Karpas-422 (cell line): ENCODE measurements at places on chromosomes 11 and 22. TPM values are rescaled to one million over a fixed set of nuclear protein-coding genes. Genes with fewer than 3 reads are reported as not detected.

The NAP1L4 gene
- total RNA-seq, result 80.5 and 171 TPM in 2 replicates

The TESMIN gene
- total RNA-seq, result 0.36 TPM in 1 of 2 replicates, not detected in the other

The NAV2 gene
- total RNA-seq, result 0.04 TPM in 1 of 2 replicates, not detected in the other

The FXYD6 gene
- not detected in 2 replicates for total RNA-seq

The KDM4D gene
- 1.9 and 3.6 TPM in 2 replicates for total RNA-seq

The ASCC2 gene
- 29.0 and 29.5 TPM in 2 replicates for total RNA-seq

The MMP13 gene
- not detected in 2 replicates for total RNA-seq

The ANO5 gene
- not detected in 2 replicates for total RNA-seq

The MRPL23 gene
- total RNA-seq, result 76.2 and 192 TPM in 2 replicates

The ART1 gene
- total RNA-seq, result not detected in 2 replicates

The PDE2A gene
- 1.8 and 10.4 TPM in 2 replicates for total RNA-seq

The THY1 gene
- total RNA-seq, result not detected in 2 replicates

The PKNOX2 gene
- total RNA-seq, result 0.18 and 1.5 TPM in 2 replicates

The RIMBP3C gene
- total RNA-seq, result 0.65 TPM in 1 of 2 replicates, not detected in the other

The MMP12 gene
- total RNA-seq, result not detected in 2 replicates

The ZNF280B gene
- 2.5 and 10.3 TPM in 2 replicates for total RNA-seq

The IL18BP gene
- 5.4 and 6.2 TPM in 2 replicates for total RNA-seq

The RAG1 gene
- 0.34 and 0.72 TPM in 2 replicates for total RNA-seq

The LAYN gene
- not detected in 2 replicates for total RNA-seq

The XBP1 gene
- 121 and 187 TPM in 2 replicates for total RNA-seq

The KCNE3 gene
- total RNA-seq, result 0.11 TPM in 1 of 2 replicates, not detected in the other

The FAT3 gene
- not detected in 2 replicates for total RNA-seq

The HBD gene
- not detected in 2 replicates for total RNA-seq

The POU2AF3 gene
- not detected in 2 replicates for total RNA-seq

The BLID gene
- total RNA-seq, result not detected in 2 replicates

The GAL gene
- not detected in 2 replicates for total RNA-seq

The MOGAT2 gene
- not detected in 2 replicates for total RNA-seq
